ENCODE measurements at places on chromosomes 12 and 14.

- H3K36me3 ChIP-seq = no peaks in the 10 kb centered on the region
- peaks cover 17% of the 10 kb centered on the region for H3K27me3 ChIP-seq
- peak overlapping the region; percentile 76 for H3K27ac ChIP-seq
- no peak for DNase-seq
These were observed 95.2 kb downstream of the CALM1 start for GRCh38 chr14:90491911-90492531.

- no peak for DNase-seq
- no peaks in the 10 kb centered on the region for H3K36me3 ChIP-seq
- H3K4me1 ChIP-seq = peaks cover 6% of the 10 kb centered on the region
- H3K4me3 ChIP-seq = no peak overlapping the region
These were observed 5.5 kb upstream of the GAS2L3 start for GRCh38 chr12:100567945-100568344.

DNA sequence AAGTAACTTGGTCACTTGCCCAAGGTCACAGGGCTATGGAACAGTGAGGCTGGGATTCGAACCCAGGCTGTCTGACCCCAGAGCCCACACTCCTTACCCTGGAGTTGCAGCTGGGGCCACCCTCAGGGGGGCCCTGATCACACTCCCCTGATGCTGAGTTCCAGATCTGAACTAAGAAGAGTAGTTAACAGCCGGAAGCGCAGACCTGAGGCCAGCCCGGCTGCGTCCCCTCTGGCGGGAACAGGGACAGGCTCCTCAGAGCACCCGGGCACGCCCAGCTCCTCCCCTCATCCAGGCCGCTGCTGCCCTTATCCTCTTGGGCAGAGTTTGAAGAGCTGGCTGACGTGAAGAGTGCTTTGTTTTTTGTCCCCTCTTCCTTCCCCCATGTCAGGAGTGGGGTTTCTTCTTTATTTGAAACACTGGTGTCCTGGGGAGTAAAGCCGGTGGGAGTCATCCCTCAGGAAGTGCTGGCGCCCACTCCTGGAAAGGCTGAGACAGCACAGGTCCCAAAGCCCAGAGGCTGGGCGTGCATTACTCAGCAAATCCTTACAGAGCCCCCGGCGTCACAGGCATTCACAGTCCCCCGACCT, 8.7 kb downstream of the PHB2 start:
- H3K27me3 ChIP-seq = peaks cover 8% of the 10 kb centered on the region
- H3K4me1 ChIP-seq = peaks cover 3% of the 10 kb centered on the region
- peak overlapping the region; percentile 83 for H3K4me3 ChIP-seq
- DNase-seq = peak; percentile 71
- H3K27ac ChIP-seq = peak overlapping the region; percentile 67

- no peaks in the 10 kb centered on the region for H3K36me3 ChIP-seq
- no peaks in the 10 kb centered on the region for H3K27me3 ChIP-seq
- no peak for DNase-seq
- H3K4me3 ChIP-seq = no peak overlapping the region
- peaks cover 5% of the 10 kb centered on the region for H3K4me1 ChIP-seq
These were observed 238.4 kb upstream of the NOS1 start for GRCh38 chr12:117599849-117600248.

- H3K4me1 ChIP-seq = no peaks in the 10 kb centered on the region
- no peak overlapping the region for H3K27ac ChIP-seq
- no peak overlapping the region for H3K4me3 ChIP-seq
- no peak for DNase-seq
- peaks cover 2% of the 10 kb centered on the region for H3K27me3 ChIP-seq
These were observed 66.4 kb downstream of the UNC79 start for GRCh38 chr14:93496856-93497741.

- no peaks in the 10 kb centered on the region for H3K36me3 ChIP-seq
- peaks cover 5% of the 10 kb centered on the region for H3K27me3 ChIP-seq
- no peak overlapping the region for H3K27ac ChIP-seq
- H3K4me1 ChIP-seq = peaks cover 15% of the 10 kb centered on the region
- H3K4me3 ChIP-seq = no peak overlapping the region
These were observed 25.8 kb upstream of the BEGAIN start for GRCh38 chr14:100612986-100613385.

- no peak overlapping the region for H3K4me3 ChIP-seq
- H3K36me3 ChIP-seq = no peaks in the 10 kb centered on the region
- H3K27ac ChIP-seq = no peak overlapping the region
These were observed 16.9 kb downstream of the ASPG start for GRCh38 chr14:104102282-104102914.

DNA sequence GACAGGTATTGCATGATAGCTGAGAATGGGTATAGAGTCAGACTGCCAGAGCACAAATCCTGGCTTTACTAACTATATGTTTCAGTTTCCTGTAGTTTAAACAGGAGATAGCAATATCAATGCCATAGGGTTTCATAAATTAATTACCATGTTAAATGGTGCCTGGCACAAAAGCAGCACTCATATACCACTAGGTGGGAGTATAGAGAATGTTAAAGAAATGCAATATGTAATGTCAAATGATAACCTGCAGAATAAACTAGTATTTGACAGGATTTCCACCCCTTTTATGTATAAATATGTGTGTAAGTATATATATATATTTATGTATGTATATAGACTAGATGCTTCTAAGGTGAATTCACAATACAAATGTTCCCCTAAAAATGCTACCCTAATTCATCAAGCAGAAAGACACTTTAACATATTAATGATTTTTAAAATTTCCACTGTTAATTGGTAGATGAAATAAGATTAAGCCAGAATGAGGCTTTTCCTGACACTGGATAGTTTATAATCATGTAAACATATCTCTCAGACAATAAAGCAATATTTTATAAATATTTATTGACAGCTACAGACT, 8.6 kb downstream of the WDR89 start:
- peaks cover 12% of the 10 kb centered on the region for H3K36me3 ChIP-seq
- no peaks in the 10 kb centered on the region for H3K27me3 ChIP-seq
- DNase-seq = no peak
- no peak overlapping the region for H3K4me3 ChIP-seq

GRCh38 chr12:26791301-26791791, 41.6 kb downstream of the ITPR2 start:
- no peak overlapping the region for H3K4me3 ChIP-seq
- H3K36me3 ChIP-seq = no peaks in the 10 kb centered on the region
- DNase-seq = no peak
- H3K4me1 ChIP-seq = peaks cover 8% of the 10 kb centered on the region
- peaks cover 3% of the 10 kb centered on the region for H3K27me3 ChIP-seq

DNA sequence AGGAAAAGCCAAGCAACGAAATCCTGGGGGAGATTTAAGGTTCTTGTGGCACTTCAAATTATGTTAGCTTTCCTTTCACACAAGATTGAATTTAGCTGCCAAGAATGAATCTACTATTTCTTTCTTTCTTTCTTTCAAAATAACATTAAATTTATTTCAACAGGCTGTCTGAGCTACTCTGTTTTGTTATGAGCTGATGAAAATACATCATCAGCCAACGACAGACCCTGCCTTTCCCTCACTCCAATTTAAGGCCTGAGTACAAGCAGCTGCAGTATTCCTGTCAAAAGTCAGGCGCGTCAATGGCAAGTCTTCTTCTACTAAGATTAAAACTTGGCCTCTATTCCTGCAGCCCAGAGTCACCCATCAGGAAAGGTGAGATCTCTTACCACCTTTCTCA, 347.7 kb upstream of the FLRT2 start:
- H3K27me3 ChIP-seq = no peaks in the 10 kb centered on the region
- H3K27ac ChIP-seq = peak overlapping the region; percentile 28
- no peaks in the 10 kb centered on the region for H3K36me3 ChIP-seq
- DNase-seq = no peak
- H3K4me1 ChIP-seq = peaks cover 24% of the 10 kb centered on the region
- peak overlapping the region; percentile 53 for H3K4me3 ChIP-seq

- H3K27ac ChIP-seq = peak overlapping the region; percentile 95
- H3K36me3 ChIP-seq = peaks cover 23% of the 10 kb centered on the region
- H3K4me3 ChIP-seq = peak overlapping the region; percentile 100
- peaks cover 25% of the 10 kb centered on the region for H3K27me3 ChIP-seq
These were observed 4.7 kb downstream of the CHD4 start for GRCh38 chr12:6602526-6602925.

- no peak overlapping the region for H3K4me3 ChIP-seq
- no peak for DNase-seq
- no peaks in the 10 kb centered on the region for H3K4me1 ChIP-seq
- no peaks in the 10 kb centered on the region for H3K27me3 ChIP-seq
These were observed 31.9 kb upstream of the CAND1 start for GRCh38 chr12:67237231-67237630.

- H3K4me3 ChIP-seq = no peak overlapping the region
- no peaks in the 10 kb centered on the region for H3K36me3 ChIP-seq
- no peak for DNase-seq
- H3K4me1 ChIP-seq = no peaks in the 10 kb centered on the region
- no peak overlapping the region for H3K27ac ChIP-seq
These were observed 9.8 kb downstream of the DHRS1 start for GRCh38 chr14:24289649-24290280.

- no peaks in the 10 kb centered on the region for H3K36me3 ChIP-seq
- no peaks in the 10 kb centered on the region for H3K4me1 ChIP-seq
- H3K27ac ChIP-seq = no peak overlapping the region
- H3K4me3 ChIP-seq = no peak overlapping the region
- no peaks in the 10 kb centered on the region for H3K27me3 ChIP-seq
These were observed 100.5 kb upstream of the TMCC3 start for GRCh38 chr12:94750864-94751263.

GRCh38 chr12:119592232-119592631, 1.3 kb upstream of the TMEM233 start:
- H3K4me3 ChIP-seq = no peak overlapping the region
- H3K4me1 ChIP-seq = peaks cover 2% of the 10 kb centered on the region
- DNase-seq = no peak
- no peak overlapping the region for H3K27ac ChIP-seq
- H3K27me3 ChIP-seq = peaks cover 39% of the 10 kb centered on the region

DNA sequence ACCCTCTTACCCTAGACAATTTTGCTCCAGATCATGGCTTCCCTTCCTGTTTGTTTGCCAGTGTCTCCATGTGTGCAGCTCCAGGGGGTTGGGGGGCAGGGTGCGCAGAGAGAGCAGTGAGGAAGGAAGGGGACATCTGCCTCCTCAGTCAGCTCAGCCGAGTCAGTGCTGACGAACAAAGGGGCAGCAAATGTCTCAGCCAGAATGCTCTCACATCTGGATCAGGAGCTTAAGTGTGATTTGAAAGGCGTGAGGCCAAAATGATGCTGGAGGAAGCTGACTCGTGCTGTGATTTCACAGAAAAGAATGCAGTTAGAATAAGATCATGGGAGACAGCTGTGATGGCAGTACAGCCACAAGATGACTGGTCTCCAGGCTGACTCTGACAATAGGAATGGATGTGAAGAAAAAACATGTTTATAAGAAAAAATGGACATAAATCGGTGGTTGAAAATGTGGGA, 27.1 kb upstream of the CDK17 start:
- DNase-seq = peak; percentile 66

GRCh38 chr14:103548463-103549351, 13.8 kb downstream of the BAG5 start:
- no peaks in the 10 kb centered on the region for H3K36me3 ChIP-seq
- no peak overlapping the region for H3K27ac ChIP-seq
- no peak overlapping the region for H3K4me3 ChIP-seq
- peaks cover 16% of the 10 kb centered on the region for H3K4me1 ChIP-seq
- H3K27me3 ChIP-seq = peaks cover 14% of the 10 kb centered on the region

DNA sequence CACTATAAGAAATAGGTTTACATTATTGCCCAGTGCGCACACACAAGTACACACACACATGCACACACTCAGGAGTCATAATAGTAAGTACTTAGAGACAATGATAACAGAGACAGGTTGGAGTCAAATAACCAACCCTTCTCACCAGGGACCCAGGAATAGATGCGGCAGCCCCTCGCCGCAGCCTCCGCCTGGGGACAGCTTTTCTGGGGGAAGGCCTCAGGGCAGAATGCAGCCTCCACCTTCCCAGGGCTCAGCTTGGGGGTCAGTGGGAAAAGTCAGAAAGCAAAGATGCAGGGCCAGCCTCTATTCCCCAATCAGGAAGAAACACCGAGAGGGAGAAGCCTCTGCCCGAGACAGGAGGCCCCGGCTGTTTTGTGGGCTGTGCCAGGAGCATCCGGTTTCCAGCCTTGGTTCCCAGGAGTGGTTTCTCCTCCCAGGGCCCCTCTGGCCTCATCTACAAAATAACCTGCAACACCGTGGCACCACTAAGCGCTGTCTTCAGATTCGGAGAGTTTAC, 23.4 kb upstream of the EIF5 start:
- H3K27me3 ChIP-seq = peaks cover 4% of the 10 kb centered on the region
- no peak overlapping the region for H3K4me3 ChIP-seq
- H3K4me1 ChIP-seq = no peaks in the 10 kb centered on the region
- H3K27ac ChIP-seq = no peak overlapping the region
- no peak for DNase-seq
- H3K36me3 ChIP-seq = no peaks in the 10 kb centered on the region

DNA sequence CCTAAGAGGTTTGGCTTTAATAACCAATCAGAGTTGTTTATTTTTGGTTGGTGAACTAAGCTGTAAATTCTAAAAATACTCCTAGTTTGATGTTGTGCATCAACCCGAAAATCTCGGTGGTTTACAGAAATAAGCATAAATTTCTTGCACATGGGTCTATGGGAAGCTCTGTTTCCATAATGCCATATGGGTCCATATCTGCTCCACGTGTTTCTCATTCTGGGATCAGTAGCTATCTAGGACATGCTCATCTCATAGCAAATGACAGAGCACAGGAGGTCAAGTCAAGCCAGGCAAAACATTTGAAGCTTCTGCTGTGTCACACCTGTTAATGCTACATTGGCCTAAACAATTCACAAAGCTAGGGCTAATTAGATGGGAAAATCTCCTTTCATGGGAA, 23.1 kb downstream of the NUP37 start:
- no peaks in the 10 kb centered on the region for H3K27me3 ChIP-seq
- no peak overlapping the region for H3K27ac ChIP-seq
- H3K36me3 ChIP-seq = no peaks in the 10 kb centered on the region
- no peak for DNase-seq
- no peak overlapping the region for H3K4me3 ChIP-seq

DNA sequence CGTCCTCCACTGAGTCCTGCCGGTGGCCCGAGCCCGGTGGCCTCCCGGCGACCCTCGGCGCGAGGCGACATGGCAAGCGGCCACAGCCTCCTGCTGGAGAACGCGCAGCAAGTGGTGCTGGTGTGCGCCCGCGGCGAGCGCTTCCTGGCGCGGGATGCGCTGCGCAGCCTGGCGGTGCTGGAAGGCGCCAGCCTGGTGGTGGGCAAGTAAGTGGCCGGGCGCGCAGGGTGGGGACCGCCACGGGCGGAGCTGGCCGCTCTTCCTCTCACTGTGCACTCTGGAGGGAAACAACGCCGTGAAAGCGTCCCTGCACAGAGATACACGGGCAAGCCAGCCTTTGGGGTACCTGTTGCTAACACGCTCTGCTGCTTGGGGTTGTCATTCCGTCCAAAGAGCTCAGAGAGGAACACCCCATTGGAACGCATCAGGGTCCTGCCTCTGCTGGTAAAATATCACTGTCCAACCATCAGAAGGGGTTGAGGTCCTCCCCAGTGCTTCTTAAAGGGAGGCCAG, at the start of gene AMDHD1:
Gene AMDHD1, plus strand, starts transcription at position 2 of the 513 bp plus-strand sequence. Its CDS starts 68 bp downstream, at position 70.
- no peaks in the 10 kb centered on the region for H3K36me3 ChIP-seq
- H3K4me3 ChIP-seq = peak within 1 kb of the TSS; percentile 96
- H3K27ac ChIP-seq = no peak within 1 kb of the TSS
- peak; percentile 80 for DNase-seq
